ENCODE measurements at places on chromosomes 13 and 19. TPM values are rescaled to one million over a fixed set of nuclear protein-coding genes. Genes with fewer than 3 reads are reported as not detected.

ZNF112 gene
- total RNA-seq: 1.9 TPM

ADGRE3 gene
- not detected for total RNA-seq

TRAPPC2B gene
- 16.7 TPM for total RNA-seq

YJEFN3 gene
- total RNA-seq: 2.2 TPM

GEMIN7 gene
- 91.0 TPM for total RNA-seq

PNKP gene
- total RNA-seq: 42.7 TPM

COG6 gene
- total RNA-seq: 6.6 TPM

LRRC63 gene
- not detected for total RNA-seq
